ENCODE measurements at places on chromosomes 12 and 14.
A peak's percentile ranks its signal among the peaks of the same experiment; 100 is the strongest.

- peak; percentile 43 for DNase-seq
These were observed 1.9 kb upstream of the FOXN3 start for GRCh38 chr14:89418976-89419375.

DNA sequence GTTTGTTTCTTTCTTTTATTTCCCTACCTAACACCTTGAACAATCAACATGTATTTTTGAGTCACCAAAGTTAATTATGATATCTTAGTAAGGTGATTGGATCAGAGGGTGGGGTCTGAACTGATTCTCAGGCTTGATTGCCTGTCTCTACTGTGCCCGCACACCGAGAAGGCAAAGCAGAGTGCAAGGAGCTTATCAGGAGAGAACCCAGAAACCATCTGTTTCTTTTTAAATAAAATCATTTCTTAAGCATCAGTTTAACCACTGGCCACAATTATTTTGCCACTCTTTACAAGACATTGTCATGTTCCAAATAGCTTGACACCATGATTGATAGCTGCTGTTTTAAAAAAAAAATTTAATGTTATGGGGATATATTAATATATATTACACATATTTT is 3.1 kb downstream of the GARIN2 start:
- no peak for DNase-seq

- peak; percentile 86 for DNase-seq
These were observed 480 bp downstream of the ITPK1 start for GRCh38 chr14:93115069-93115820.

GRCh38 chr12:25004447-25004846 is 55.5 kb upstream of the BCAT1 start:
- DNase-seq = no peak

GRCh38 chr14:68623307-68623706 is 169.6 kb downstream of the ZFP36L1 start:
- DNase-seq = no peak

GRCh38 chr12:80186727-80187217 is 87.4 kb downstream of the OTOGL start:
- peak; percentile 52 for DNase-seq

DNA sequence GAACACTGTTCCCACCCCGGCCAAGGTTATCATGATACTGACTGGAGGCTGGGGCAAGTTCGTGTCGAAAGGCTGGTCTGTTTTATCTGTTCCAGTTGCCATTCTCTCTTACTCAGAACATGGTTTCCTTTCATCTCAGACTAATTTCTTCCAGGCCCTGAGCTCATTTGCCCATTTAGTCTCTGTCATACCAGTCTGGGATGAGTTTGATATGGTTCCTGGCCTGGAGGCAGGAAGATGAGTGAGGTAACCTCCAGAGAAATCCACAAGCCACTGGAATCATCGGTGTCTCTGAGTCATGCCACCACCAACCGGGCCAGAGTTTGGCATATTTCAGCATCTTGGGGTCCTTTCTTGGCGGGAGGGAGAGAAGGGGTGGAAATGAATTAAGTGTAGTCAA is 114.7 kb downstream of the NTF3 start:
- no peak for DNase-seq

- no peak for DNase-seq
These were observed 11.0 kb downstream of the RACGAP1 start for GRCh38 chr12:50014342-50014741.

- DNase-seq = no peak
These were observed 44.7 kb downstream of the ANKRD9 start for GRCh38 chr14:102464846-102465341.

- DNase-seq = no peak
These were observed 171.8 kb downstream of the DUSP6 start for GRCh38 chr12:89180496-89180895.

DNA sequence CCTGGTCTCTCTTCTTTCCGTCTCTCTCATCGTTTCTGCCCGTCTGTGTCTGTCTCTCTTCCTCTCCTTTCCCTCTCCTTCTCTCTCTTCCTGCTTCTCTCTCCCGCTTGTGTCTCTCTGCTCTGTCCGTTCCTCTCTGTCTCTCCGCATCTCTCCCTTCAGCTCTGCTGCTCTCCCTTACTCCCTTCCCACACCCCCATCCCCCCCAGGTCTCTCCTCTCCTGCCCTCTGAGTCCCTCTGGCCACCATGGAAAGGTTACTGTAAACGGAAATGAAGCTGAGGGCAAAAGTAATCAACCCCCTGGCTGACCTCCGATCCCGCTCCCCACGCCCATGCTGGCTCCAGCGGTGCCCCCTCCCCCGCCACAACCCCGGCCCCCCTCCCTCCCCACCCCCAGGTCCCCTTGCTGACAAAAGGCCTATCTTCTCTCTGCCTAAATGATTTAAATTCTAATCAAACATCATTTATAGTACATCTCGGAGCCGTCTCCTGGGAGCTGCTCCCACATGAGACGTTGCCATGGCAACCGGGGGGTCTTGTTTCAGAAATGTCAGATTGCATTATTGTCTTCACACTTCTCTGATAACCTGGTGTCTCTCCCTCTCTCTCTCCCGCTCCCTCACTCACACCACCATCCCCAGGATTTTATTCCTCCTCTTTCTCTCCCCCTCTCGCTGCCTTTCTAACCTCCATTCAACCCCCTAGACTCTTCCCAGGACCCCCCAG is 203.8 kb downstream of the RBM19 start:
- no peak for DNase-seq

DNA sequence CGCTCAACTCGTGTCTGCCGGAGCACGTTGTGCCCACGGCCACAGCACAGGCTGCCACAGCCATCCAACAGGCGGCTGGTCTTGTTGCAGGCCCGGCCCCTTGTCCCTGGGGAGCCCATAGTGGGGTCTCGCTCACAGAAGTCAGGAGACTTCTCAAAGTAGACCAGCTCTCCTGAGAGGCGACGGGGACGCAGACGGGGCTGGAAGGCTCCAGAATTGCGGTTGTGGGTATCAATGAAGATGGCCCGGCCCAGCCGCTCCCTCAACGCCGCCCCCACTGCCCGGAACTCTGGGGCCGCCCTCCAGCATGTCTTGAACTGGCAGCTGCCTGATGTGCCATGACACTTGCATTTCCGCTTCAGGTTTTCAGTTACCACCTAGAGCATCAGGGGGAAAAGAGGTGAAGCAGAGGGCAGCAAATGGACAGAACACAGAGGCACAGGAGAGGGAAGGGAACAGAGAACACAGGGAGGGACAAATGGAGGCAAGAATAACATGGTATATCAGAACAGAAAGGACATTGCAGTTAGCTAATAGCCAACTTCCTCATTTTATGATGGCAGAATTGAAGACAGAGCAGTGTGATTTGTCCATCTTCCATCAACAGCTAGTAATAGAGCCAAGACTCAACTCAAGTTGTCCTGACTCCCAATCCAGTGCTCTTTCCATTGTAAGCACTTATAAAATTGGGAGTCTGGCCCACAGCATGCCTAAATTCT is 5.2 kb downstream of the WNT10B start:
- no peak for DNase-seq

GRCh38 chr12:32032205-32032810 is 73.1 kb downstream of the RESF1 start:
- DNase-seq = no peak

- no peak for DNase-seq
These were observed 7.3 kb downstream of the AVIL start for GRCh38 chr12:57811028-57811755.

DNA sequence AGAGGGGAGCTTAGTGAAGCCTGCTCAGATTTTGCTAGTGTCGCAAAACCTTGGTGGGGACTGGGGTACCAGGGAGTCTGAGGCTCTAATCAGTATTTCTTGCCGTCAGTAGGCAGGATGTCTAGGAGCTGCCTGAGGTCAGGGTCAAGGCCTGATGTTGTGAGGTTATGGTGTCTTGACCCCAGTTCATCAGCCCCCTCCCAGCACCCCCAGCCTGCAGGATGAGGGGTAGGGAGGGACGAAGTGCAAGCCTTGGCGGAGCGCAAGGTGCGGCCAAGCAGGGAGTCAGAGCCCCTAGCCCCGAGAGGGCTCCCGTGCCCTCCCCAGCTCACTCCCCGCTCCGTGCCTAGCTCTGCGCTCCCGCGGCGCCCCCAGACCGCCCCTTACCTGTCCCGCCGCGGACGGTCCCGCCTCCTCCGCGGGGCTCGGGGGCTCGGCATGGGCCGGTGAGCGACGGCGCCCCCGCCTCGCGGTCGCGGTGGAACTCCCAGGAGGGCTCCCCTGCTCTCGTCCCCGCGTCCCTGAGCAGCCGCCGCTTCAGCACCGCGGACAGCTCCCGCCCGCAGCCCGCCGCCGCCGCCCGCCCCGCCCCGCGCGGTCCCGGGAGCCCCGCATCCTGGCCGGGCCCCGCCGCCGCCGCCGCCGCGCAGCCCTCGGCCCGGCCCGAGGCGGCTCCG is 347 bp downstream of the SYNDIG1L start:
- peak; percentile 70 for DNase-seq

DNA sequence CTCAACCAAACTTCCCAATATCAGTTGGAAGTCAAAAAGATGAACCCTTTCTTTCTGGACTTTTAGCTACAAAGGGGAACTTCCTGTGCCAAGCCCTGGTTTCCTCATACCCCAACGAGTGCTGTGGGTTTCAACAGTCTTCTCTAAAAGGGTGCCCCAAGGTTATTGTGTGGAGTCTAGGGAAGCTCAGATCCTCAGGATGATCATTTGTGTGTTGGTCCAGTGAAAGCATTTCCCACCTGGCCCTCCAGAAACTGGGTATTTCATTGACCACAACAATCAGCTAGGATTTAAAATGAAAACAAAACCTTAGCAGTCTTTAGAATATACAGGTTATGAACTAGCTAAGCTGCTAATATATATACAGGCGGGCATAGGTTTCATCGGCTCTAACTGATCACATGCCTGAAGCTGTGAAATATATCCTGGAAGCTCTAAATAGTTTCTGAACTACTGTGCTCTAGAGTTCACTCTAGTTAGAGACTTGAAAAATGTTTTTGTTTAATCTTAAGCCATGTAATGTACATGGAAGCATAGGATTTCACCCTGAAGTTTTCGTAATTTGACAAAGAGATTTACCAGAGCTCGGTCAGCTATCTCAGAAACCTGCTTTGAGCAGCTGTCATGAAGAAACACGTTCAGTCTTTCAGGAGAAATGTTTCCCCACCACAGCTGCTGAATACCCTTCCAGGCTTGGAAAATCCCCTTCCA is 29.6 kb downstream of the P2RX4 start:
- DNase-seq = no peak

- DNase-seq = no peak
These were observed 129.8 kb downstream of the TBX5 start for GRCh38 chr12:114275932-114276785.

DNA sequence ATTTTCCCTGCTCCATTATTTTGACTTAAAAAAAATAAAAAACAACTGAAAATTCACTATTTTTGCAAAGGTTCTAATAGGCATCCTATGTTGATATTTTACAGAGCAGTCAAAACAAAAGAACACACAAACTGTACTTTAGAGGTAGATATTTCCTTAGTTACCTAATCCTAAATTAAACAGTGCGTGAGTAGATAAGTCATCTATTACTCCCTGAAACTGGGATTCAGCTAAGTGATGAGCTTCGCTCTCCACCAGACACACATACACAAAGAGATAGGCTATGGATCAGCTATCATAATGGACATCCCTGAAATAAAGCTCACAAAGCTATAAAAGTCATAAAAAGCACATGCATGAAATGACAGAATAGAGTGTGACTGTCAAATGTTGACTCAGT is 398.7 kb downstream of the SOX5 start:
- no peak for DNase-seq

DNA sequence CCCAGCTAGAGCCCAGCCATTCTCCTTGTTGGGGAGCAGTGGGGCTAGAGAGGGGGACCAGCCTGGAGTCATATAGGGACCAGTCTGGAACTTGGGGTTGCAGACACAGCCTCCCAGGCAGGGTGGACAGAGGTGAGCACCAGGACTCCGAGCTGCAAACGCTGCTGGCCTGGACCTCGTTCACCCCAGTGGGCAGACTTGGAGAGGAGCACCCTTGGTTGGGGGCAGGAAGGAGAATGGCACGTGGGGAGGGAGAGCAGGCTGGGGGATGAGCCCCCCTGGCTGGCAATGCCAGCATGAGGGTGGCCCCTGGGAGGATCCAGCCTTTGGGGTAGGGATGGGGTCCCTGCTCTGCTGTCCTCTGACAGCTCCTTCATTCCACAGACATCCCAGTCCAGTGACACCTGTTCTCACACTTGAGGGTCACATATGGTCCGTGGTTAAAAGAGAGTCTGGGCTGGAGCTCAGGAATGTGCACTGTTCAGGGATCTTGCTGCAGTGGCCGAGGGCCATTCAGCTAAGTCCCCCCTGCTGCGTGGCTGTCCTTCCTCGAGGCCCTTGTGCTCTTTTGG is 2.8 kb downstream of the LBHD2 start:
- DNase-seq = no peak

DNA sequence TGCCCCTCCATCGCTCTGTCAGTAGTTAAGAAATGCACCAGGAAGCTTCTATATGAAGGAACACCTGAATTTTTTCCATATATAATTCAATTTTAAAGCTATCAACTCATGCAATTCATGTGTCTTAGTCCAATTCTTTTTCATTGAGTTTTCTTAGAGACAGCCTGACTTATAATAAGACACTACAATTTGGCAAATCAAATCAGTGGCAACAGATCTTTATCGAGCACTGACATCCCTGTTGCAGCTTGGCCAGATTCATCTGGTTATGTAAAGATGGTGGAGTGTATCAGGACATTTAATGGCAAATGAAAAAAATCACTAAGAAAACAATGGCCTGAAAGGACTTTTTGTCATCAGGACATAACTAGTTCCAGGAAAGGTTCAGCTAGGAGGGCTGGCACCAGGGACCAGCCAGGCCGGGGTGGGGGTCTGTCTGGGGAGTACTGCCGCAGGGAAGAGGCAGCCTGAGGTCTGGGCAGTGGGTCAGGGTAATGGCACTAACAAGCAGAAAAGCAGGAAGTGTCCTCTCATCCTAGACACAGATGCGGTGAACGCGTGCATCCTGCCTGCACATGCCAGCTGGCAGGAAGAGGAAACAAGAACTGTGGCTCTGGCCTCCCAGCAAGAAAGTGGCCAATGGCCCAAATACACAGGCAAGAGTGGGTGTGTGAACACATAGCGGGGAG is 100.5 kb upstream of the LMNTD1 start:
- no peak for DNase-seq

DNA sequence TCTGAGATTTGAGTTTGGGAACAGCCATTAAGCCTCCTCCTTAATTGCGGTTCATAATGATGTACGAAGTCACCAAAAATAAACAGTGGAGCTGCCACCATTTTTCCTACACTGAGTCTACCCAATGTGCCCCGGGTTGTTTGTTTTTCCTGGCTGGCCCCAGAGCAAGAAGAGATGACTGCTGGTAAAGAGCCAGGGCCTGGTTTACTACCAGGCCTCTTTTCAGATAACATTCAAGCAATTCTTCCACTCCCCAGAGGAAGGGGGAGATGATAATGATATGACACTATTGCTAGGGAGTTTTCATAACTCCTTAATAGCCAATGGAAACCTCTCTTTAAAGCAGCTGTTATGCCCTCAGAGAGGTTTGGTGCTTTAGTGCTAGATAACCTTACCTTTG is 42.3 kb downstream of the BRAP start:
- no peak for DNase-seq

GRCh38 chr14:34619471-34619870 is 10.5 kb downstream of the SNX6 start:
- DNase-seq = no peak

- no peak for DNase-seq
These were observed 137.4 kb downstream of the CALM1 start for GRCh38 chr14:90534091-90534837.

GRCh38 chr14:58414845-58415244 is 12.5 kb downstream of the TIMM9 start:
- DNase-seq = no peak
